ENCODE measurements at places on chromosomes 12 and 14.

GRCh38 chr12:116146386-116146785 is 131.1 kb downstream of the MED13L start:
- no peak for DNase-seq

DNA sequence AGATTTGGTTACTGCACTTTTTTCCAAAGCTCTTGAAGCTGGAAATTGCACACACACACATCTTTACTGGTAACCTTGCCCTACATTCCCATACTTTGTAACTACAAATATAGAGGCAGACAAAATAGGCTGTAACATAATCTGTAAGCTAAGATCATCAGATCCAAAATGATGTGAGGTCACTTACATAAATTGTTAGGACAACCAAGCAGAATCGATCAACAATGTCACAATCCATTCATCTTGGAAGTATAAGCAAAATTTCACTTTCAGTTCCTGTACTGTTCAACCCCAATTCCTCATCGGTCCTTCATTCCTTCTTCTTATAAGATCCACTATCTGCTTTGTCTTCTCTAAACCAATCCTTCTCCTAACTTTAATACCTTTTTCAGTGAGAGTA is 72.6 kb downstream of the EPS8 start:
- DNase-seq = no peak

DNA sequence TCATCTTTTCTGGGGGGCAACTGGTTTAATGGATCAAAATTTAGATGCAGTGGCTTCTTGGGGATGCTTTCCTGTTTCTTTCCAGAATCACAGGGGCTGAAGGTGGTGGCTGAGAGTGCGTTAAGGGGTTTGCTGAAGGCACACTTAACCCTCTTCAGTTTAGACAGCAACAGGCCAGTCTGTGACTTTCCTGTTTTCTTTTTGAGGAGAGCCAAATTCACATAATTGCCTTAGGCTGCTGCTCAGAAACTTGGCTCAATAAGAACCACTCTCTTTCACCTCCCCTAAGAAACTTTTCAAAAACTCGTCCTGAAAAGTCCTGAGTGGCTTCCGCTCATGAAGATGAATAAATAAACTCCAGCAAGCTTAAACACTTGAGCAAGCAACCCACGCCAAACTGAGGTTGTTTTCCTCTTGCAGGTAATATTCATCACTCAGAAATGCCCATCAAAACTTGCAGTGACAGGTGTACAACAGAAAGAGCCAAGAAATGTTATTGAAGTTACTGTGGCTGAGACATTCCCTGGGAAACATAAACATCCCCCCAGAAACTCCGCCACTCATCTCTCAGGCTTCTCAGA is 510.4 kb downstream of the TMEM132D start:
- no peak for DNase-seq

GRCh38 chr12:91729543-91729942 is 416.1 kb downstream of the BTG1 start:
- DNase-seq = no peak

GRCh38 chr12:131622422-131622955 is 88.4 kb upstream of the SFSWAP start:
- no peak for DNase-seq

GRCh38 chr12:60689137-60689536 is 1093.3 kb downstream of the SLC16A7 start:
- no peak for DNase-seq

DNA sequence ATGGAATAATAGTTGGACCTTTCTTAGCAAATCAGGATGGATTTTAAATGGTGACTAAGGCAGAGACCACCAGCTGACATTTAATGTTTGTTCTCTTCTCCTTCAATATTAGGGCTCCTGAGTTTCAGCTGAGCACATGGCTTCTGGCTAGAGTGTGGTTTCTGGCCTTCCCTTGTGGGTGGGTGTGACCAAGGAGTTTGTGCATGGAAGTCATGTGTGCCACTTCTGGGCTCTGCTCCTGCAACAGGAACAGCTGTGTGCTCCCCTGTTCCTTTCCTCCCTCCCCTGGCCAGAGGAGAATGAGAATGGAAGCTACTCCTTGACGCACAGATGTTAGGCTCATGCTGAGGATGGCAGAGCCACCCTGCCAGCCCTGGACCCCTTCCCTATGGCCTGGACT is 44.2 kb downstream of the CCDC175 start:
- no peak for DNase-seq

GRCh38 chr14:54207476-54208462 is 189.0 kb upstream of the CDKN3 start:
- DNase-seq = no peak

- no peak for DNase-seq
Measured at GRCh38 chr14:100369019-100369418, 45.9 kb downstream of the SLC25A47 start.

- DNase-seq = peak; percentile 65
Measured at GRCh38 chr14:91418387-91419043, 895 bp upstream of the CCDC88C start.

DNA sequence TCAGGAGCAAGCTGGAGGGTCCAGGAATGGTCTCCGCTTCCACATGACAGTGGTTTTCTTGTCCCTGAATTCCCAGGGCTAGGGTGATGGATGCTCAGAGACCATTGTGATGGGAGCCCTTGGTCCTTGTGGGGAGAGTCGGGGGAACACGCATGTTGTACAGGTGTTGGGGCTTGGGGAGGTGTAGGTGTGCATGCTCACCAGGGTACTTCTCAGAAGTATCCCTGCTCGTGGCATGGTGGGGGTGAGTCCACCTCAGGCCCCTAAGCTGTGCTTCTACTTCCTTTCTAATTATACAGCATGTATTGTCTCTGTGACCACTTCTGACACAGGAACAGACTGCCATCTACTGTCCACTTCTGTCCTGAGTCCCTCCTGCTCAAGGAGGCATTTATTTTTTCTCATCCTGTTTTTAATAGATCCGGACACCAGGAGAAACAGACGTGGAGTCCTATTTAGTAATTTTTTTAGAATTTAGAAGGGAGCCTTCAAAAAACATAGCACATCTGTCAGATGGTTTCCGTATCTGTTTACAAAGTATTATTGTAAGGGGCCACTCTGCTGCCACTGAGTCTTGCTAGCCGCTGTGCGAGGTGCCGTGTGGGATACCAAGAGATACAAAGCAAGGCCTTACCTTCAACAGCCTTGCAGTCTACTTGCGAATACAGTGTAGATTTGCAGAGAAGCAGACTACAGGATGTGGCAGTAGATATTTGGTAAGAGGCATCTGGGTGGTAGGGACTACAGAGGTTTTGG is 10.5 kb downstream of the NTF3 start:
- peak; percentile 65 for DNase-seq

GRCh38 chr12:7092229-7092985 is at the start of gene C1R:
Gene C1R, minus strand, starts transcription at chr12:7092445. Its CDS starts 57 bp downstream, at chr12:7092388.
- DNase-seq = peak; percentile 64

DNA sequence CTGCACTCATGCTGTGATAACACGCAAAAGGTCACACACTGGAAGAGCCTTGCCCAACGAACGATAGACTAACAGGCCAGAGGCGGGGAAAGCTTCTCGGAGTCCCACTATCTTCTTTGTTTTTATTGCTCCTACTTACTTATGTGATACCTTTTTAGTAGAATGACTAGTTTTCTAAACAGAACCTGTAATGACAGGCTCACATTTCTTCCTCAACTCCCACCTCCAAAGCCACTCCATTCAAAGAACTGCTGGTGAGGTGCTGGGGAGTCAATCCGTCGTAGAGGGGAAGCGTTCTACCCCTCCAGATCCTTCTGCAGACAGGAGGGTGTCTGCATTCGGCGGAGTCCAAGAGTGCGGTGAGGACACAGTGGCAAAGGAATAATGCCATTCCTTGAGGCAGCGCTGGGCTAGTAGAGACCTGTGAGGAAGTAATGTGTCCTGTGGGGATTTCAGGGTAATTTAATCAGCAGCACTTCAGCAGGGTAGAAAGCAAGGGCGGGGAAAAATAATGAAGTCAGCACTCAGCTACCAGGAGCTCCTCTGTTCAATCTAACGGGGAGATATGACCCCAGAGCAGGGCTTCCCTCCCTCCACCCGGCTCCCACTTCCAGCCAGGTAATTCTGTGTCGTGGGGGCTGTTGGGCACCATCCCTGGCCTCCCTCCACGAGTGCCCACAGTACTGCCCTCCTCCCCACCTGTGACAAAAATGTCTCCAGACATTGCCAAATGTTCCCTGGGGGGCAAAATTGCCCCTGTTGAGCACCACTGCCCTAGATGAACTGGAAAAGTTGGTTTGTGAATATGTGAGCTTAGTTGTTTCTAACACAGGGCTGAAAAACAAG is 25.2 kb downstream of the SPRING1 start:
- DNase-seq = no peak

- DNase-seq = no peak
Measured at GRCh38 chr14:100389497-100390104, 66.5 kb downstream of the SLC25A47 start.

DNA sequence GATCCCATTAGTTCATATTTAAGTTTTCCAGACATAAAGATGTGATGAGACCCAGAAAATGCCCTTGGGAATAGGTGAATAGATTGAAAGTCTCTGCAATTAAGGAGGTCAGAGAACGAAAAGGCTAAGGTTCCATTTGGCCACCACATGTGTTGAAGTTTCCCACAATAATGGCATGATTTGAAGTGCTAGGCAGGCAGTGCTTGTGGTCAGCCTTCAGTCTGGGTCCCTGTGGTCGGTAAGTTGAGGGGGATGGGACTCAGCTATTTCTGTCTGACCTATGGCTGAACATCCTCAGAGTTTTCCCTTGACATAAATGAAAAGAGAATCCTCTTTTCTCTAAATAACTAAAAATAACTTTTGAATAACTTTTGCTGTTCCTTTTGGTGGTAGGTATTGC is 92.4 kb downstream of the PELI2 start:
- no peak for DNase-seq

- DNase-seq = no peak
Measured at GRCh38 chr14:35992816-35993683, 166.9 kb downstream of the BRMS1L start.

DNA sequence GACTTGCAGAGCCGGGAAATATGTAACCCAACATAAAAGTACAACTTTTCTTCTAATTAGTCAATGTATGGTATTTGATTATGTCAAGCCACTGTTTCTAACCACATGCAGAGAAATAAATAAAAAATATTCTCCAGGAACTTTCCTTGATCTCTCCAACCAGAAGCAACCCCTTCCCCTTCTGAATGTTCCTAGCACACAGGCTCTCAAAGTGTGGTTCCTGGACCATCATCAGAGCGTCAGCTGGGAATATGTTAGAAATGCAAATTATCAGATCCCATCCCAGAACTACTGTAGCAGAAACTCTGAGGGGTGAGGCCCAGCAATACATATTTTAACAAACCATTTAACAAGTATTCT is 21.0 kb upstream of the ITPR2 start:
- DNase-seq = no peak

GRCh38 chr12:46414591-46415268 is 42.2 kb upstream of the SLC38A2 start:
- no peak for DNase-seq
